ENCODE measurements at places on chromosomes 3 and 15.

DNA sequence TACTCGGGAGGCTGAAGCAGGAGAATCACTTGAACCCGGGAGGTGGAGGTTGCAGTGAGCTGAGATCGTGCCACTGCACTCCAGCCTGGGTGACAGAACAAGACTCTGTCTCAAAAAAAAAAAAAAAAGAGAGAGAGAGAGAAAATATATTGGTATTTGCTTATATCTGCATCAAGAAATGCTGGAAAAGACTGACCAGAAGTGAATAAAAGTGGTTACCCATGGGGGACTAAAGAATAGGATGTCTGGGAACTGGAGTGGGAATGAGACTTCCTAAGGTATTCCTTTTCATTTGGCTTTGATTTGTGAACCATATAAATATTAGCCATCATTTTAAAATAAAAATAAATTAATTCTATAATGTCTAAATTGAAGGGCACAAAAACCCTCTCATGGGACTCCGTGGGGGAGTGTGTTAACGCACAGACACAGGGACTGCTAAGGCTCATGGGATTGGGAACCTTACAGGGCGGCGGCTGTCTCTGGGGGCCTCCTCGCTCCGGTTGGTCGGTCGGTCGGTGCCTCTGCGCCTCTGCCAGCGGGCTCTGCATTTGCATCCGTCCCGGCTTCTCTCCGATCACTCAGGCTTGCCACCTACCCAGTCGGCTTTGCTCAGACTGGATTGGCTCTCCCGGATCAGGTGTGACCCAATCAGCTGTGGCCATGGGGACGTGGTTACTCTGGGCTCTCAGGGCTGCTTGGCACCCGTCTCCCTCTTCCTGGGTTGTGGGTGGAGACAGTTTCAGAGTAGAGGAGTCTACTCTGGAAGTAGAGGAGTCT, 12.7 kb upstream of the TSPAN3 start:
- DNase-seq: peak; percentile 83

- no peak for DNase-seq
Observed at GRCh38 chr3:177611752-177612334, 414.6 kb upstream of the TBL1XR1 start.

DNA sequence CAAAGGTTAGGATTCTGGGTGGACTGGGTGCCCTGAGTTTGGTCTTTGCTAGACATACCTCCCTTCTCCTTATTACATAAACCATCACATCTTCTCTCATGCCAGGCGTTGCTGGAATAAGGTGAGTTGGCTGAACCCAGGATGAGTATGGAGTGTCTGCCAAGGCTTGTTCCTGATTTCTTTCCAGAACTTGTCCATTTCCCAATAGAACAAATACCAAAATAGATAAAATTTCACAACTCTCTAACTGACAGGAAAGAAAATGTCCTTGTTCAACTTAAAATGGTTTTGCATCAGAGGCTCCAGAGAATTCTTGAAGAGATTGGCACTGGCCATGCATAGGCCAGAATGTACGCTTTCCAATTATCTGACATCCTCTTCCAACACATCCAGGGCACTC, 291.9 kb downstream of the IGSF11 start:
- DNase-seq: no peak

GRCh38 chr3:36365829-36366228, 14.5 kb upstream of the STAC start:
- no peak for DNase-seq

- no peak for DNase-seq
Observed at GRCh38 chr3:13575459-13576061, 26.6 kb downstream of the FBLN2 start.

Measured in anterior cingulate cortex (tissue), 58 donors.